ENCODE measurements at places on chromosomes 1 and 21.

DNA sequence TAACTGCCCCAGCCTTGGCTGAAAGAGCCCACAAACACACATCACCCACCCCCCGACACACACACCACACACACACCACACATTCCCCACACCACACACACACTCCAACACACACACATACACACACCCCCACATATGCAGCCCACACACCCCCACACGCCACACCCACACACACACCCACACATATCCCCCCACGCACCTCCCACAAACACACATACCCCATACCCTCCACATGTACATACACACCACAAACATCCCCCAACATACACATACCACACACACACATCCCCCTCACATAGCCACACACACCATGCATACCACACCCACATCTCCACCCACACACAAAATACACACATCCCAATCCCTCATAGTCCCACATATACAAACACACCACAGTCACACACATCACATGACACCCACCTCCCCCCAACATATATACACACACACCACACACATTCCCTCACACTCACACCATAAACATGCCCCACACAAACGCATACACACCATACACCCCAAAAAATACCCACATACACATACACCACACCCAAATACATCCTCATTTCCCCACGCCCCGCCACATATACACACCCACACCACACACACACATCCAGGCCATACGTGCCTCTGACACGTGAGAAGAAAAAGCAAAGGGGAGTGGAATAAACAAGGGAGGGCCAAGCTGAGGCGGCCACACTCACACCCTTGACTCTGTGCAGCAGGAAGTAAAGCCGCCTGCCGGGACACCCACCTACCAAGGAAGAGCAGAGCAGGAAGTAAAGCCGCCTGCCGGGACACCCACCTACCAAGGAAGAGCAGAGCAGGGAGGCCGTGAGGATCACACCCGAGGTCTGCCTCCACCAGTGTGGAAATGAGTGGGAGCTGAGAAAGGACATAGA lies 53.7 kb downstream of the HSF2BP start:
- no peak for DNase-seq

- DNase-seq = no peak
These were observed 450 bp downstream of the SDE2 start for GRCh38 chr1:225998560-225999226.

DNA sequence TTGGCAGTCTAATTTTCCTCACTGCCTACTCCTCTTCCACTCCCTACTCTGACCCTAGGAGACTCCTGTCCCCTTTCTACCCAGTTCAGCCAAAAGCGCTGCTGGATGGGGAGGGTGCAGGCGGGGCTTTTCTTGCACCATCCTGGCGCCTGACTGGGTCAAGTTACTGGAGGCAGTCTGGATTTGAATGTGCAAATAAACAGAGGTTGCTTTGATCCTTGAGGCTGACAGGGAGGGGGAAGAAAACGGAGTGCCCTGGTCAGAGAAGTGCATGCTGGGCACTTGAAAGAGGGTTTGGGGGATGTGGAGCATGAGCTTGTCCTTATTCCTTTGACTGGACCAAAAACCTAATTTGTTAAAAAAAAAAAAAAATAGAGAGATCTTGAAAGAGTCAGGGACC lies 76.8 kb upstream of the SOX13 start:
- no peak for DNase-seq

- DNase-seq = no peak
These were observed 4.2 kb upstream of the BSDC1 start for GRCh38 chr1:32398401-32398800.

DNA sequence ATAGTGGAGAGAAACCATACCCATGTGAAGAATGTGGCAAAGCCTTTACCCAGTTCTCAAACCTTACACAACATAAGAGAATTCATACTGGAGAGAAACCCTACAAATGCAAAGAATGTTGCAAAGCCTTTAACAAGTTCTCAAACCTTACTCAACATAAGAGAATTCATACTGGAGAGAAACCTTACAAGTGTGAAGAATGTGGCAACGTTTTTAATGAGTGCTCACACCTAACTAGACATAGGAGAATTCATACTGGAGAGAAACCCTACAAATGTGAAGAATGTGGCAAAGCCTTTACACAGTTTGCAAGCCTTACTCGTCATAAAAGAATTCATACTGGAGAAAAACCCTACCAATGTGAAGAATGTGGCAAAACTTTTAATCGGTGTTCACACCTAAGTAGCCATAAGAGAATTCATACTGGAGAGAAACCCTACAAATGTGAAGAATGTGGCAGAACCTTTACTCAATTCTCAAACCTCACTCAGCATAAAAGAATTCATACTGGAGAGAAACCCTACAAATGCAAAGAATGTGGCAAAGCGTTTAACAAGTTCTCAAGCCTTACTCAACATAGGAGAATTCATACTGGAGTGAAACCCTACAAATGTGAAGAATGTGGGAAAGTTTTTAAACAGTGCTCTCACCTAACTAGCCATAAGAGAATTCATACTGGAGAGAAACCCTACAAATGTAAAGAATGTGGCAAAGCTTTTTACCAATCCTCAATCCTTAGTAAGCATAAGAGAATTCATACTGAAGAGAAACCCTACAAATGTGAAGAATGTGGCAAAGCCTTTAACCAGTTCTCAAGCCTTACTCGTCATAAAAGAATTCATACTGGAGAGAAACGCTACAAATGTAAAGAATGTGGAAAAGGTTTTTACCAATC lies 80.0 kb downstream of the JMJD4 start:
- no peak for DNase-seq

DNA sequence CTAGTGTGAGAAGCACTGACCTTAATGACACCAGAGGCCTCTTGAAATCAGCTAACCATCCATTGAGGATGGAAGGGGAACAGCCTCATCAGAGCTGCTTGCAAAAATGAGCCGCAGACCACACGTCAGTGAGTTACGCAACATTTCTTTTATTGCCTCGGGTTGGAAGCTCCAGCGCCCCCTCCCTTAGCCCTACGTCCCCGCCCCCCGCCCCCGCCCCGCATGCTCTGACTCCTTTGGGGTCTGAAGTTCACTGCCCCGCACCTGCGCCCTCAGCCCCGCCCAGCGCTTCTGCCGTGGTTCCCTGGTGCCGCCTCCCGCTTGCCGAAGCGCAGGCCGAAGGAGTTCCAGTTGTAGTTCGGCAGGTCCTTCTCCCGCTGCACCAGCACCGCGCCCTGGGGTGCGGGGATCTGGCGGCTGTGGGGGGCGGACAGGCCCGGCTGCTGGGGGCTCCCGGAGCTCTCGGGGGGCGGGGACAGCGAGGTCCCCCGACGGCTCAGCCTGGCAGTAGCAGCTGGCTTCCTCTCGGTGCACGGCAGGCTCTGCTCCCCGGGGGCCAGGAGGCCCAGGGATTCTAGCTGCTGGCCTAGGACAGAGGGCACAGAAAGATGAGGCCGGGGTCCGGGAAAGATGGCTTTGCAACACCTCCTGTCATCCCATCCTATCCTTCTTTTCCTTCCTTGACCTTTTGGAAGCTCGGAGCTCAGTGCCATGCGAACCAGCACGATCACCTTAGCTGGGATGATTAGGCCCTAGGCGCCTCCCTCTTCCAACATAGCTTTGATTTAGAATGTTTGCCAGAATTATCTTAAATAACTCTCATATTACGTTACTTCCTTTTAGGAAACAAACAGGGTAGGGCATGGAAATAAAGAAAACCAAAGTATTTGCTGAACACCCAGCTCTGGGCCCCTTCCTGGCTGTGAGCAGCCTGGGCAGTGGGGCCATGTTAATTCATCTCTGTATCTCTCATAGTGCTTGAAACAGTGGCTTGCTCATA lies 5.8 kb downstream of the KISS1 start:
- no peak for DNase-seq

GRCh38 chr1:37605061-37605650 lies 9.4 kb upstream of the GNL2 start:
- DNase-seq = no peak

DNA sequence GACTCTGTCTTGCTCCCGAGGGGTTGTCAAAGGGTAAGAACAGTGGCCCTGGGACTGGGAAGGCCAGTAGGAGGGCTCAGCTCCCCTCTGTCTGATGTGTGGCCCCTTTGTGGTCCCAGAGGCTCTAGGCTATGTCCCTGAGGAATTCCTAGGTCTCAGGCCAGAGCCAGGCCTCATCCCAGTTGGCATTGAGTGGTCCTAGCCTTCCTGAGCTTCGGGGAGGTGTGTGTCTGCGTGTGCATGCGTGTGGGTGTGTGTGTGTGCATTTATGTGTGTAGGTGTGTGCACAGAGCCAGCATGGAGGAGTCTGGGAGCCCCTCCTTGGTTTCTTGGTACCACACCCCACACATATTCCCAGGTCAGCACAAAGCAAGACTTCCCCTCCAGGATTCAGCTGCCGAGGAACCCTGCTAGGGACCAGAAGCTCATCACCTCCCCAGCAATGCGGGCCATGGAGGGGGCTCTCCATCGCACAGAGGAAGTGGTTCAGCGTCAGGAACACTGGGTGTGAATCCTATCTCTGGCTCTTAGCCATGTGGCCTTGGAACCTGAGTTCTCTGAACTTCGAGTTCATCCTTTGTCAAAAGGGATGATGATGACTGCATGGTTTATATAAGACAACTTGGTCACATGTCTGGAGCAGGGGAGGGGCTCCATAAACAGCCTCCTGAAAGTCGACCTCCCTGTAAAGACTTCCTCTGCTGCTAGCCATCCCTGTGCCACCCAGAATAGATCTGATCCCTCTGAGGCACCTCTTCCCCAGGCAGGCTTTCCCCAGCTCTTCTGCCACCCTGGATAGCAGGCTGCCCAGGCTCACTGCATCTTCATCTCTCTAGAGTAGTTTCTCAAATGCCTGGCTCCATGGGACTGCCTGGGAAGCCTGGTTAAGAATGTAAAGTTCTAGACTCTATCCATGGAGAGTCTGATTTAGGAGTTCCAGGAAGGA lies 8.3 kb upstream of the EPS8L3 start:
- no peak for DNase-seq

- no peak for DNase-seq
These were observed 335.0 kb downstream of the TGFB2 start for GRCh38 chr1:218679988-218680748.

DNA sequence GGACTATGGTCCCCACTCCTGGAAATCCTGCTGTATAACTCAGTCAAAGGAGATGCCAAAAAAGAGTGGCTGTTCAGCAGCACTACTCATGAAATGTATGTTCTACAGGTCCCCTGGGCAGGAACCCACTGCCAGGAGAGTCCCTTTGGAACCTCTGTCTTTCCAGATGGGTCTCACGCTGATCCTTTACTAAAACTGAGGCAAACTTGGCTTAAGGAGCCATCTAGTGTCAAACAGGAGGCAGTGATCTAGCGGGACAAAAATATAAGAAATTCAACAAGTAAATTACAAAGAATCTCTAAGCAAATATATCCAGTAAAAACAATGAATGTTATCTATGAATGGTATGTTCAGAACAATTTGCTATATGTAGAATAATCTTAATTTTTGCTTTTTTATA lies 80.5 kb upstream of the PRMT6 start:
- DNase-seq = no peak

DNA sequence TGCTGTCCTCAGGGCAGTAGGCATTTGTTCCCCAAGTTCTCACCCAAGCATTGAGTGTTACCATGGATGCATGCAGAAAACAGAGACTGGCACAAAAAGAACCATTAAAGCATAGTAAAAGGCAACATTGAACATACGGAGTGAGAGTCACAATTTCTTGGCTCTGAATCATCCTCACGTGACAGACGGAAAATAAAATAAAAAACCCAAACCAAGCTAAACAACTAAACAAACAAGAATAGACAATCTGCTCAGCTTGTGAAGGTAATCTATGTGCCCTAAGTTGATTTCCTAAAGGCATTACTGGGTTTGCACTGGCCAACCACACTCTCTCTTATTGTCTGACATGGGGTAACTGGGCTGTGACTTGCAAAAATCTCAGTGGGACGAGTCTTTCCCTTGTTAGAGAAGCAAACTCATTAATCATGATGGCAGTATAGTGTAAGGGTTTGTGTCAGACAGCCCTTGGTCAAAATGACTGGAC lies 306.0 kb downstream of the ASTN1 start:
- DNase-seq = no peak

All from SHP77 (cell line).